Skin of body (tissue), 3 donors: ENCODE measurements at places on chromosomes 1 and 21. TPM values are rescaled to one million over a fixed set of nuclear protein-coding genes. Genes with fewer than 3 reads are reported as not detected.

IFNLR1 gene
- total RNA-seq = 3.4 TPM

CFAP45 gene
- 0.59 TPM for total RNA-seq

CFAP107 gene
- total RNA-seq = not detected

FBLIM1 gene
- 14.6 TPM for total RNA-seq

BGLAP gene
- 0.99 TPM for total RNA-seq

FAM72D gene
- total RNA-seq = 0.99 TPM

GRCh38 chr1:181148636-181149035 lies 60.1 kb downstream of the IER5 start:
- no peak for DNase-seq

DNA sequence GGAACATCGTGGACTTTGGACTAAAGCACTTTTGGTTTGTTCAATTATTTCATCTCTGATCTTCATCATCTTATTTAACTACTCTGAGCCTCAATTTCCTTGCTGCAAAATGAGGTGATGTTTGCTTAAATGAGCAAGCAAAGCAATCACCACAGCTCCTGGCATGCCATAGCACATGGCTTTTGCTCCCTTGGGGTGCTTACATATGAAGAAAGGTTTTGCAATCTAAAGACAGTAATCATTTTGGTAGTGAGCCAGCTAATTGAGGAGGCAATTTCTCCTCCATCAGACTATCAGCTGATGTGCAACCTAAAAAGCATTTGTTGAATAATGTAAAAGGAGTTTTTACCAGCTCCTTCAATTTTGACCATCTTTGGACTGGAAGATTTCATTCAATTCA lies 68.8 kb upstream of the KCNJ15 start:
- DNase-seq = no peak

DNA sequence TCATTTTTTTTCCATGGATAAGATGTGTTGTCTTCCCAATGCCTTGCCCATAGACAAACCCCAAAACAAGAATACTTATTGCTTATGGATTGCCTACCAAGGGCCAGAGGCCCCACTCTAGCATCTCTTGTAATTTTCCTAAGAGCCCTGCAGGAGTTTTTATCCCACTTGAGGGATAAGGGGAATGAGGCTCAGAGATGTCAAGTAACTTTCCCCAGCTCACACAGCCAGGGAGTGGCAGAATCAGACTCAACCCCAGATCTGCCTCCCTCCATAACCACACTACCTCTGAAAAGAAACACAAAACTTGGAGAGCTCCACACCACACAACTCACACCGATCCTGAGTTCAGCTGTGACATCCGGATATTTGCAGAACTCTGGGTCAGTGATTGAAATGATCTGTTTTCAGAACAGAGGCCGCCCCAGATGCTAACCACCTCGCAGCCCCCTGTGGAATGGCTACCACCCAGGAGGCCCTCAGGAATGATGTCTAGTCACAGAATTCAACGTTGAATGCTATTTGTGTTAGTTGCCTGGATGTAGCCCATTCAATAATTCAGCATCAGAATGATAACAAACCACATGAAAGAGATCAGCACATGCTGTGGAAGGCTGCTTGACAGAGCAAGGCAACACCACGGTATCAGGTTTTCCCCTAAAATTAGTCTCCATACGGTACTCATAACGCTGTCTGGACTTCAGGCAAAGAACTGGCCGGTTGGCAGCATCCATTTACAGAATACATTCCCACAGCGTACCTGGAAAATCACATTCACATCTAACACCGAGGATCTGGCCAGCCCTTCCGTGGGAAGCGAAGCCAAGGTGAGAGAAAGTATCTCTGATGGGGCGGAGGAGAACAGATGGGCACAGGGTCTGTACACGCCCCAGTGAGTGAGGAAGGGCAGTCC lies 231.9 kb downstream of the TOMM20 start:
- DNase-seq = no peak

- no peak for DNase-seq
These were observed 52.1 kb upstream of the CD5L start for GRCh38 chr1:157893686-157894085.

DNA sequence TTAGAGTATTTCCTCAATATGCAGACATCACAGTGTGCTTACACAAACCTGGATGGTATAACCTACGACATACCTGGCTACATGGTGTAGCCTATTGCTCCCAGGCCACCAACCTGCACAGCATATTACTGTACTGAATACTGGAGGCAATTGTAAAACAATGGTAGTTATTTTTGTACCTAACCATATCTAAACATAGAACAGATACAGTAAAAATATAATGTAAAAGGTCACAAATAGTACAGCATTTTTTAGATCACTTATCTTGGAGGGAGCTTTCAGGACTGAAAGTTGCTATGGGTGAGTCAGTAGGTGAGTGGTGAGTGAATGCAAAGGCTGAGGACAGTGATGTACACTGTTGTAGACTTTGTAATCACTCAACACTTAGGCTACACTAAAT lies 492.3 kb downstream of the MRPL39 start:
- DNase-seq = no peak

GRCh38 chr1:226754097-226754496 lies 15.0 kb upstream of the ITPKB start:
- DNase-seq = no peak

- peak; percentile 61 for DNase-seq
These were observed 1.0 kb upstream of the EFNA1 start for GRCh38 chr1:155126556-155127104.

DNA sequence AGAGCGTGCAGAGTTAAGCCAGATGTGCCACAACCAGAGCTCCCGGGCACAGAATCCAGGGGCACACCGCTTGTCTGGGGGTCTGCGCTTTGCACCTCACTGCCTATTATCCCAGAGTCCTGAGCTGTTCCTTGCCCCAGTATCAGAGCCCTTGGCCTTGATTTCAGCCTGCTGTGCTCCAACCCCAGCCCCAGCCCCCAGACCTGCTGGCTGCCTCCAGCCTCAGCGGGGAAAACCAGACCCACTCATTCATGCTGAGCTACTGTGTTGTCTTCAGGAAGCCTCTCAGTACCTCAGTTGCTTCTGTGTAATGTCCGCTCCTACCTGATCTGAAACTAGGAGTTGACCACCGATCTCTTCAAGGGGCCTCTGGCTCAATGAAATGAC lies 1.1 kb downstream of the IKBKE start:
- DNase-seq = no peak

DNA sequence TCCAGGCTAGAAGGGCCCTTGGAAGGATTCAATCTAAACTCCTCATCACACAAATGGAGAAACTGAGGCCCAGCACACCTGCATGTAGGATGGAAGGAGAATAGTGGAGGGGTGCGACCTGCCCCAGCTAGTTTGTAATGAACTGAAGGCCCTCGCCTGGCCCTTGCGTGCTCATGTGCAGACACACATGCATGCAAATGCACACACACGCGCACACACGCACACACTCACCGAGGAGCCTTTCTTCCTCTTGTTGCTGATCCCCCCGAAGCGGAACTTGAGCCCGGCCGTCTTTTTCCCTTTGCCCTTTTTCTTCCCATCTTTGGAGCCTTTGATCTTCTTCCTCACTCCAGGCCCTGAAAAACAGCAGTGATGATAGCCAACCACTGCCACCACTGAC lies 27.9 kb downstream of the CHD5 start:
- no peak for DNase-seq

DNA sequence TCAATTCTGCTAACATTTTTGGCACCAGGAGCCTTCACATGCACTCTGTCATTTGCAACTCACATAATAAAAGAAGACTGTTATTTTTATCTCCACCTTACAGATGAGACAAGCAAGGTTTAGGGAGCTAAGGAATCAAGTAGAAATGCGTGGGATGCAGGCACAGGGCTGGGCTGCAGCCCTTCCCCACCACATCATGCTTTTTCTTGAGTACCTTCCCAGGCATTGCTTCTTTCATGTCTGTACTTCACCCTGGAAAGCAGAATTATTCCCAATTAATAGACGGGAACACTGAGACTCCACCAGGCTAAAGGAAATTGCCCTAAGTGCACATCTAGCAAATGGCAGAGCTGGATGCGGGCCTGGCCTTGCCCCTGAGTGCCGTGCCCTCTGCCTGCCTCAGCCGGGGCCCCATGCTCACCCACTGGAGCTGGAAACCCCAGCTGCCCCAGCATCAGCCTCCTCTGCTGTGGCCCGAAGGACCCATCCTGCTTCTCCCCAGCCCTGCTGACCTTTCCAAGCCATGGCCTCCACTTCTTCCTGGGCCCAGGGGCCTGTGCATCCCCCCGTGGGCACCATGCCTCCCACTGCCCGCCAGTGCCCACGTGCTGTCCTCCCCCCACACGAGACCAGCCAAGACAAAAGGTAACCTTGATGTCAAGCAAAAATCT lies 257.5 kb downstream of the TOMM20 start:
- DNase-seq = no peak
